ENCODE measurements at places on chromosomes 7 and 10. TPM values are rescaled to one million over a fixed set of nuclear protein-coding genes. Genes with fewer than 3 reads are reported as not detected.

ALDH18A1 gene
- total RNA-seq, result 21.4 TPM

SKAP2 gene
- 12.8 TPM for total RNA-seq

MSMB gene
- not detected for total RNA-seq

SRGN gene
- total RNA-seq, result 117 TPM

GPC2 gene
- total RNA-seq, result 7.4 TPM

MACC1 gene
- 6.9 TPM for total RNA-seq

CTTNBP2 gene
- total RNA-seq, result 25.0 TPM

LRRN3 gene
- 0.98 TPM for total RNA-seq

GPAM gene
- total RNA-seq, result 6.9 TPM

COBL gene
- total RNA-seq, result 9.3 TPM

DNA sequence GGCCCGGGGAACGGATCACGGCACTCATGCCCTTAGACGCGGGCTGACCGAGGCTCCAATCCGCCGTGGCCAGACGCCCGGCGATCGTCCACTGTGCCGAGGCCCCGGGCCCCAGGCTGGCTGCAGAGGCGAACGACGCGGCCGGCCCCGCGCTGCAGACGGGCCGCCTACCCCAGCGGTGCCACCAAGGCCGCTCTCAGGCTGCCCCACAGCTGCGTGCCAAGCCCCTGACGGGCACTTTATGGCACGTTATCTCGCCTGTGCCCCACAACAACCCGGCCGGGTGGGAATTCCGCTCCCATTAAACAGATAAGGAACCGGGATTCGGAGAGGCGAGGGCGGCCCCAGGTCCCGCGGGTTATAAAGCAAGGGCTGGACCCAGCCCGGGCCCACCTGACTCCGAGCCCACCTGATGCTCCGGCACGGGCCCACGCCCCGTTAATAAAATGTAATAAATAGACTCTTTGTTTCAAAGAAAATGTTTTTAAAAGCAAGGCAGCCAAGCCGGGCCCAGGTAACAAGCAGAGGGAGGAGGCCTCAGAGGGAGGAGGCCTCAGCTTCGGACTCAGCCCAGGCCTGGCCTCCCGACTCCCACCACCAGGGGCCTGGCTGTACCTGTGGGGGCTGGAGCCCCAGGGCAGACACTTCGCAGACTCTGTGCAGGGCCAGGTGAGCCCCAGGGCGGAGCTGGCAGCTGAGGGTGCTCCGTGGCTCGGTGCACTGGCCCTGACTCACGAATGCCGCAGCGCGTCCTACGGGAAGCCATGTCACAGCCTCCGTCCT is 79.7 kb downstream of the FOXL3 start:
- no peak overlapping the region for H3K4me3 ChIP-seq
- H3K36me3 ChIP-seq, result no peaks in the 10 kb centered on the region
- H3K4me1 ChIP-seq, result peaks cover 9% of the 10 kb centered on the region

DNA sequence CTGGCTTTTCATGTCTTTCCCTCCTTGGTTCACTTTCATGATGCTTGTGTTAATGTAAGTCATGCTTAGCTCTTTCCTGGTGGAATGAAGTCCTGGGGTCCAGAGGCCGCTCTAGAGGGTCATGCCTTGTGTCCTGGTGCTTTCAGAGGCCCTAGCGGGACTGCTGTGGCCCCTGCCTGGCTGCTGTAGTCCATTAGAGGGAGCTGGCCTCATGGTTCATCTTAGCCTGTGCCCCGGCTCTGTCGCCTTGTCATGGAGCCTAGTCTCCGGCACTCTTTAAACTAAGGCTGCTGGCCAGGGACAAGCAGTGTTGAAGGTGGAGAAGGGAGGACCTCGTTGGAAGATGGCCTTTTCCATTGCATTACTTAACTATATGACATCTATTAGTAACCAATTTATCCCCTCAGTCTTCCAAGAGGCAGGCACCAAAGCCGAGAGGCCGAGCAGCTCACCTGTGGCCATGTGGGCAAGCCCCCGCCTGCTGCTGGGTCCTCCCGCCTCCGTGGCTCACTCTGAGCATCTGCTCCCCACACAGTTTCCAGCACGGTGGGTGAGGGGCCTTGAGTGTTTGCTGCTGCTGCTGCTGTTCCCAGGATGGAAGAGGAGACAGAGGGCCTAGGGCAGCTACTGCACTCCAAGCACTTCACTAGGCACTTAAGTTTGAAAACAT is 5.0 kb upstream of the NDUFB2 start:
- H3K4me3 ChIP-seq, result no peak overlapping the region
- no peak overlapping the region for H3K27ac ChIP-seq
- no peaks in the 10 kb centered on the region for H3K27me3 ChIP-seq
- DNase-seq, result no peak

DNA sequence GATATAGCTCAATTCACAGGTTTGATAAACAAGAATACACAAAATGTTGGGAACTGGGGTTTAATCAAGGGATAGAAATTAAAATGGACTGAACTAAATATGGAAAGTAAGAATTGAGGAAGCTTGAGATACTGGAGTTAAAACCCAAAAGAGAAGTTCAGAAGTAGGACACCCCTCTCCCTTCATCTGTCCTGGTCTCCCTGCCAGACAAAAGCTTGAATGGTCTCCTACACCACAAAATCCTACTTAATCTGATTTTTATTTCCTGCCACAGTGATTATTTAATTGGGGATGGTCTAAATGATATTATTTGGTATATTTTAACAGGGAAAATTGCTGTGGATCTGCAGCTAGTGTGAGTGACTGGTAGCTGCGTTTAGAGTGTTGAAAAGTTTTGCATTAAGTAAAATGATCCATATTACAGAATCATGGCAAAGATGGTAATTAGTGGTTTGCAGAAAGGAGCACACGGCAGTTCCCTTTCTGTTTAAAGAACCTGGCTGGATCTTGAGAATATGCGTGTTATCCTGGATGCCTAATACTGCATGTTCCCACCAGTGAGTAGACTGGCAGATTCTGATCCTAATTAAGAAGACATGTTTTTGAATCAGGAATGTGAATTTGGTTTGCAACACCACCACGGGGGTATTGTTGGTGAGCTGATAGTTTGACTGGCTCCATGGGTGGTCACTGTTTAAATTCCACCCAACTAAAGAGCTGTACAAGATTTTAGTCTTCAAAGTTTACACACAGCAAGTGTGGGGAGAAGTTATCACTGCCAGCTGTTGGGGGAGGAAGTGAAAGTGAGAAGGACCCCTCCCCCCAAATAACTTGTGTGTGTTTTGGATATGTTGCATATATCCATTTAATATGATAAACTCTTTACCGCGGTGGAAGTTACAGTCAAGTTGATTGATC is 5.5 kb downstream of the RBM20 start:
- H3K36me3 ChIP-seq, result no peaks in the 10 kb centered on the region
- H3K27me3 ChIP-seq, result peaks cover under 1% of the 10 kb centered on the region
- DNase-seq, result no peak
- H3K4me1 ChIP-seq, result no peaks in the 10 kb centered on the region

DNA sequence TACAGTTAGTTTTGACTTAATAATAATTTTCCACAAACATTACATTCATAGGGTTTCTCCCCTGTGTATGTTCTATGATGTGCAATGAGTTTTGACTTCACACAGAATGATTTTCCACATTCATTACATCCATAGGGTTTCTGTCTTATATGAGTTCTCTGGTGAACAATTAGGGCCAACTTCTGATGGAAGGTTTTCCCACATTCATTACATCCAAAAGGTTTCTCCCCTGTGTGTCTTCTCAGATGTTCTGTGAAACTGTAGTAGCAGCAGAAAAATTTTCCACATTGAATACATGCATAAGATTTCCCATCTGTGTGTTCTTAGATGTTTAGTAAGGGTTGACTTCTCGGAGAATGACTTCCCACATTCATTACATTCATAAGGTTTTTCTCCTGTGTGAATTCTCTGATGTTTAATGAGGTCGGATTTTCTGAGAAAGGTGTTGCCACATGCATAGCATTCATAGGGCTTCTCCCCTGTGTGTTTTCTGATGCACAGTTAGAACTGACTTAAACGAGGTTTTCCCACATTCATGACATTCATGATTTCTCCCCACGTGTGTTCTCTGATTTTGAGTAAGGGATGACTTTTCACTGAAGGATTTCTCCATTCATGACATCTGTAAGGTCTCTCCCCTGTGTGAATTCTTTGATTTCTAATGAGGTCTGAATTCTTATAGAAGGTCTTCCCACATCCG is 118.5 kb downstream of the ZNF33B start:
- no peak for DNase-seq
- no peak overlapping the region for H3K4me3 ChIP-seq
- H3K27ac ChIP-seq, result no peak overlapping the region
- H3K27me3 ChIP-seq, result no peaks in the 10 kb centered on the region
- no peaks in the 10 kb centered on the region for H3K4me1 ChIP-seq
- H3K36me3 ChIP-seq, result peaks cover 53% of the 10 kb centered on the region

DNA sequence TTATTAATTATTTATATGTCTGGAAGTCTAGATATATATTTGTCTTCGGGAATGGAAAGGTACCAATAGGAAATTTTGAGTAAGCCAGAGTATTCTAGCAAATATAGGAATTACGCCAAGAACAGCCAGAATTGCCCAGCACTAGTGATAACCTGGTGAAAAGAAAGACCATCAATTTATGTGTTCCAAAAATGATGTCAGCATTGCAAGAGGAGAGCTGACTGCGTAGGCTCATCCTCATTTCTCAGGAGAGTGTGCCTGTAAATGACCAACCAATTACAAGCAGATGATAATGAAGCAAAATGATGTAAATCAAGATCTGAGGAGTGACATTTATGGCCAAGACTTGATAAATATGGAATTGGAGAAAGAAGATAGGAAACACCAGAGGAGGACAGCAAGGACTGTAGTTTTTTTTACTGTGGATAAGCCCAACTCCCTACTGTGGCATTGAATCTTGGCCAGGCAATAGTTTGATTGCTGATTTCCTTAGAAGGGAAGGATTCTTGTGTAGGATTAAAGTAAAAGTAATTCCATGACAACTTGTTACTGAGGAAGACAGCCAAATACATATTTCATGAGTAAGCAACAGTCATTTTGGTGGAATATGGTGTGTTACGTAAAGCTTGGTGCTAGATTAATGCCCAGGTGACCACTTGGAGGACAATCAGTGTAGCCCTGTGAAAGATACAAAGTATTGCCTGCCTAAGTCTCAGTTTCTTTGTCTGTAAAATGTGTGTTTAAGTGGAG is 590.8 kb downstream of the AUTS2 start:
- H3K36me3 ChIP-seq, result no peaks in the 10 kb centered on the region
- H3K4me1 ChIP-seq, result no peaks in the 10 kb centered on the region
- no peak overlapping the region for H3K4me3 ChIP-seq

GRCh38 chr7:12827920-12828319 is 140.5 kb downstream of the ARL4A start:
- no peak overlapping the region for H3K4me3 ChIP-seq
- H3K27ac ChIP-seq, result no peak overlapping the region
- no peaks in the 10 kb centered on the region for H3K36me3 ChIP-seq
- no peaks in the 10 kb centered on the region for H3K27me3 ChIP-seq
- no peak for DNase-seq
- H3K4me1 ChIP-seq, result no peaks in the 10 kb centered on the region

GRCh38 chr7:105399043-105399725 is 10.5 kb upstream of the SRPK2 start:
- H3K4me1 ChIP-seq, result peaks cover 4% of the 10 kb centered on the region
- H3K27me3 ChIP-seq, result no peaks in the 10 kb centered on the region
- H3K36me3 ChIP-seq, result no peaks in the 10 kb centered on the region

DNA sequence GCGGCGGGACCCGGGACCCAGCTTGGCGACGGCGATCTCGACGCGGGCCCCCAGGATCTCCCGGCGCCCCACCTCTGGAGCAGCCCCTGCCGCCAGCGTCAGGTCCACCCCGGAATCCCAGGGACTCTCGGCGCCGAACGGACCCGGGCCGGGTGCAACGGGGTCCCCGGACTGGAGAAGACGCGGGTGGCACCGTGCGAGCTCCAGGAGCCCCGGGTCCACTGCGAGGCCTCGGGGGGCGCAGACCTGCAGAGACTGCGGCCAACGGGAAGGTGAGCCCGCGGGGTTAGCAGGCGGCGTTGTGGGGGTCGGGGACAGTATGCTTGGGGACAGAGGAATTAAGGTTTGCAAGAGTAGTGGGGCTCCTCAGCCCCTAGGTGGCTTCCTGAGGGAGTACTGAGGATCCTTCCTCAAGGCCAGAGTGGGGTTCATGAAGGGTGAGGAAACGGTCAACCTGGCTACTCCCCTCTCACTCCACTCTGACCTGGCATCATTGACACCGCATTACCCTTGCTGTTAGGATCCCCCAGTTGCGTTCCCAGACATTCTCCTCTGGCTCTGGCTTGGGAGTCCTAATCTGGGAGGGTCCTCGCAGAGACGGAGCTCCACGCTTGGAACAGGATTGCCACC is 353 bp downstream of the EPHB6 start:
- H3K4me1 ChIP-seq, result peaks cover 47% of the 10 kb centered on the region
- no peaks in the 10 kb centered on the region for H3K27me3 ChIP-seq
- no peak for DNase-seq
- H3K36me3 ChIP-seq, result no peaks in the 10 kb centered on the region

DNA sequence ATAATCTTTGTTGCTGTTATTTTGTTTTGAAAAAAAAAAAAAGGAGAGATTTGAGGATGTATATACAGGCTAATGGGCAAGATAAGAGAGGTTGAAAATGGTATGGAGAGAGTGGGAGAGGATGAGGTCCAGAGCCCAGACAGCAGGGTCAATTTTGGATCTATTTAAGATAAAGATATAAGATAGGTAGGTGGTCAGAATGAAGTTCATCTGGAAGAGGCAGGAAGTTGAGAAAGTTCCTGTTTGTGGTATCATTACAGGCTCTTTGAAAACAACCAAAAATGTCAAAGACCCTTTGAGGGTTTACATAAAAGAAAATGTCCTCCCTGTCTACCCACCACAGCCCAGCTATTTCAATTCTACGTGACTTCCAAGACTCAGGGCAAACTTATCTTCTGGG is 7.5 kb downstream of the CEP41 start:
- no peaks in the 10 kb centered on the region for H3K36me3 ChIP-seq
- no peak overlapping the region for H3K27ac ChIP-seq
- peaks cover 25% of the 10 kb centered on the region for H3K4me1 ChIP-seq
- no peak for DNase-seq
